Lung microvascular endothelial cell (primary cell): ENCODE measurements at places on chromosomes 7 and 10. TPM values are rescaled to one million over a fixed set of nuclear protein-coding genes. Genes with fewer than 3 reads are reported as not detected.

HEPACAM2 gene
- total RNA-seq: under 0.01 TPM in 1 of 2 replicates, not detected in the other

PGAM2 gene
- total RNA-seq: under 0.01 TPM in 1 of 2 replicates, not detected in the other

AGR3 gene
- not detected in 2 replicates for total RNA-seq

NME8 gene
- total RNA-seq: not detected in 2 replicates

HOXA11 gene
- total RNA-seq: 0.22 TPM in 1 of 2 replicates, not detected in the other

XRCC2 gene
- 1.2 and 1.7 TPM in 2 replicates for total RNA-seq

CFAP46 gene
- 0.20 and 0.44 TPM in 2 replicates for total RNA-seq

AMPH gene
- not detected in 2 replicates for total RNA-seq

WNT8B gene
- total RNA-seq: not detected in 2 replicates

FXYD4 gene
- not detected in 2 replicates for total RNA-seq

IGF2BP3 gene
- 6.0 and 23.1 TPM in 2 replicates for total RNA-seq

NEUROG3 gene
- not detected in 2 replicates for total RNA-seq

FRMPD2 gene
- under 0.01 and 0.22 TPM in 2 replicates for total RNA-seq

CFAP43 gene
- total RNA-seq: under 0.01 TPM in 2 replicates

ASL gene
- total RNA-seq: 38.4 and 54.2 TPM in 2 replicates

POLR2J2 gene
- total RNA-seq: 0.65 and 2.4 TPM in 2 replicates

ZCWPW1 gene
- total RNA-seq: 0.44 and 0.79 TPM in 2 replicates

PSTK gene
- total RNA-seq: 2.4 and 2.8 TPM in 2 replicates

ZPBP gene
- not detected in 2 replicates for total RNA-seq

ATP5MK gene
- total RNA-seq: 183 and 219 TPM in 2 replicates

TWIST1 gene
- 0.44 TPM in 1 of 2 replicates, not detected in the other for total RNA-seq

MKX gene
- 0.20 TPM in 1 of 2 replicates, not detected in the other for total RNA-seq

PDZD7 gene
- total RNA-seq: 0.20 and 0.44 TPM in 2 replicates

SUFU gene
- 3.0 and 3.1 TPM in 2 replicates for total RNA-seq

ARMC3 gene
- total RNA-seq: not detected in 2 replicates

WDFY4 gene
- total RNA-seq: under 0.01 and 0.87 TPM in 2 replicates

DGKB gene
- total RNA-seq: not detected in 2 replicates

LRRC4 gene
- total RNA-seq: 0.20 and 0.65 TPM in 2 replicates

SLC4A2 gene
- total RNA-seq: 39.4 and 72.8 TPM in 2 replicates

BET1 gene
- 26.2 and 28.4 TPM in 2 replicates for total RNA-seq

TECTB gene
- not detected in 2 replicates for total RNA-seq

SYNPO2L gene
- not detected in 2 replicates for total RNA-seq

FAM13C gene
- total RNA-seq: 0.20 and 1.1 TPM in 2 replicates

CYP2C18 gene
- total RNA-seq: not detected in 2 replicates

STEAP1B gene
- total RNA-seq: 2.2 and 8.1 TPM in 2 replicates

H2BK1 gene
- total RNA-seq: not detected in 2 replicates

PTF1A gene
- total RNA-seq: not detected in 2 replicates

ATRNL1 gene
- under 0.01 and 0.20 TPM in 2 replicates for total RNA-seq

TBATA gene
- total RNA-seq: not detected in 2 replicates

FRMD4A gene
- total RNA-seq: 9.7 and 19.0 TPM in 2 replicates

SLC39A12 gene
- total RNA-seq: under 0.01 TPM in 1 of 2 replicates, not detected in the other

MINDY4 gene
- 0.40 and 0.65 TPM in 2 replicates for total RNA-seq
